LNCaP clone FGC (cell line): ENCODE measurements at places on chromosomes 11 and 22.

DNA sequence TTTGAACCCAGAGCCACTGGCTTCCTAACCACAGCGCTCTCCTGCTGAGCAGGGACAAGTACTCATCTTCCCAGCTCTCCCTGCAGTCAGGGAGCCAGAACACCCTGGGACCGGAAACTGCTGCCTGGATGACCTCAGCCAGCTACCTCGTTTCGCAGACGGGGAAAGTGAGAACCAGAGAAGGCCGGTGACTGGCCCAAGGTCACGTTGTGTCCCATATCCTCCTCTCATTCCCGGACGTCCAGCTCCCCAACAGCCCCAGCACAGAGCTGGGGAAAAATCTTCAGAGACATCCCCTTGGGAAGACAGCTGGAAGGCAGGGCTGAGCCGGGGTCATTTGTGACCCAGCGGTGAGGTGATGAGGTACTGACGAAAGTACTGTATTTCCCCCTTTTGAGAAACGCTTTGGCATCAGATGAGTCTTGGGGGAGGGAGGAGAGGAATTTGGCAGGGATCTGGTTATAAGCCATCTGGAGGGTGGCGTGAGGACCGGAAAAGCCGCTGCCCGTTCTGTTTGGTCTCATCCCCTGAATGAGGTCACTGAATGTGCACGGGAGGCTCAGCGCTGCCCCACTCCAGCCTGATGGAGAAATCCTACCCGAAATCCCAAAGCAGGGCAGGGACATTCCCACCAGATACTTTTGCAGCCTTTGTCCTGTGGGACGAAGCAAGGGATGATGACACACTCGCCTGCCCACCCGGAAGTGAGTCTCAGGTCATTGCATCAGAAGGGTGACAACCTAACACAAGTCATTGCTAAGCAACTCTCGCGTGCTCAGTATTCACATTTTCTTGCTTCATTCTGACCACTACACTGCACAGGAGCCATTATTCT is 41.1 kb downstream of the LIF start:
- no peak for DNase-seq

DNA sequence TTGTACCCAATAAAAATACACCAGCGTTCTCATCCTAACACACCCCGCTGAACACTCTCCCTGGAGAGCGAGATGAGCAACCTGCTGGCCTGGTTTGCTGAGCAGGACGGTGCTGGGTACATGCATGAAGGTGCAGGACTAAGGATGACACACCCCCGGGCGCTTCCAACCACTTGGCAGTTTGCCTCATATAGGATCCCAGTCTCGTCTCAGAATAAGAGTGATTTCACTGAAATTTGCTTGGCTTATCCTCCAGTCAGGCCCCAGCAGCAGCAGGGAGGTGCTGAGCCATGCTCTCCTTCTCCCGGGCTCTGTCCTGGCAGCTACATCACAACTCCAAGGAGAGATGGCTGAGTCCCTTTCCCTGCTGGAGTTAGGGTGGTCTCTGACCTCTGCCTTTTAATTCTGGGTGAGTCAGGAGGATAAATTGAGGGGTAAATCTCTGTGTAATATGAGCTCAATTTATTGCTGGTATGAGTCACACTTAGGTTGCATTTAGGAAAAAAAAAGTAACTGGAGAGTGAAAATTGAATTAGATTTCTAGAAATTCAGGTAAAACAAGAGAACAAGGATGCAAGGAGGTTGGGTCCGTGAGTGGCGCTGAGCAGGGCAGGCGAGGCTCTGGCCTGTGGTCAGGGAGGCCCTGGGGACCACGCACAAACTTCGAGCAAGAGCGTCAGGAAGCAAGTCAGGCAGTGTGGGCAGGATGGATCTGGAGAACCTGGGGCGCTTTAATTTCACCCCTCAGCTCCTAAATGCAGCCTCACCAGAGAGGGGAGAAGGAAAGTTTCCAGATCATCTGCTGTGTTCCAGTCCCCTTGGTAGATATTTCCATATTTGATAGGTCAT is 974.0 kb downstream of the TBC1D22A start:
- peak; percentile 64 for DNase-seq

DNA sequence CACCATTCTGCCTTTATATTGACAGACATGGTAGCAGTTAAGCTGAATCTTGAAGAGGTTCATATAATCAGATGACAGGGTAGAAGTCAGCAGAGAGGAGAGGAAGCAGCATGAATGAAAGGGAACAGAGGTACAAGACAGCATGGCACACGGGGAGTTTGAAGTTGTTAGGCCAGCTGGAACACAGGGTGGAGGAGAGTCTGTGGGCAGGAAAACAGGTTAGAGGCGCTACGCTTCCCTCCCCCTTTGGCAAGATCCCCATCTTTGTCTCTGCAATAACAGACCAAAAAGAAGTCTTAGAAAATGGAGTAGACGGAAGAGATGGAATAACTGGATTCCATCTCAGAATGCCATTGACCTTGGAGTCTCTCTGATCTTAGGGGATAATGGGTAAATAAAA is 20.0 kb upstream of the NDUFC2 start:
- DNase-seq = peak; percentile 63

GRCh38 chr22:41047801-41048211 is 44.6 kb upstream of the EP300 start:
- DNase-seq = no peak

DNA sequence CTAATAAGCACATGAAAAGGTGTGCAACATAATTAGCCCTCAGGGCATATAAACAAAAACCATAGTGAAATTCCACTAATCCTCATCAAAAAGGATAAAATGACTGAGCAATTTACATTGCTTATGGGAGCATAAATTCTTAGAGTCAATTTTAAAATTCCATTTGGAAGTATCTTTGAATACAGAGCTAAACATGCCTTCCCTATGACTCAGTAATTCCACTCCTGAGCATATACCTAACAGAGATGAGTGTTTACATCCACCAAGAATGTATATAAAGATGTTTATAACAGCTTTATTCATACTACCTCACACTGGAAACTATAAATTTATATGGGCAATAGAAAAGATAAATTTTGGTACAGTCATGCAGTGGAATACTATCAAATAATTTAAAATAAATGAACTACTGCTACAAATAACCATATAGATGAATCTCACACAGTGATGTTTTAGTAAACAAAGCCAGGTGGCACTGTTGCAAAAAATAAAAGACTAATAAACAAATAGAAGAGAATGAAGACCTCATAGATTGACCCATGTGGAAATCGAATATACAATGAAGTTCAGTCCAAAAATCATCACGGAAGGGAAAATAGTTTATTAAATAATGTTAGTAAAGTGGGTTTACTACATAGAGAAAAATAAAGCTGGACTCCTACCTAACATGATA is 8.2 kb upstream of the OR2D2 start:
- no peak for DNase-seq

GRCh38 chr11:44661311-44661717 is 65.4 kb upstream of the TSPAN18 start:
- no peak for DNase-seq

DNA sequence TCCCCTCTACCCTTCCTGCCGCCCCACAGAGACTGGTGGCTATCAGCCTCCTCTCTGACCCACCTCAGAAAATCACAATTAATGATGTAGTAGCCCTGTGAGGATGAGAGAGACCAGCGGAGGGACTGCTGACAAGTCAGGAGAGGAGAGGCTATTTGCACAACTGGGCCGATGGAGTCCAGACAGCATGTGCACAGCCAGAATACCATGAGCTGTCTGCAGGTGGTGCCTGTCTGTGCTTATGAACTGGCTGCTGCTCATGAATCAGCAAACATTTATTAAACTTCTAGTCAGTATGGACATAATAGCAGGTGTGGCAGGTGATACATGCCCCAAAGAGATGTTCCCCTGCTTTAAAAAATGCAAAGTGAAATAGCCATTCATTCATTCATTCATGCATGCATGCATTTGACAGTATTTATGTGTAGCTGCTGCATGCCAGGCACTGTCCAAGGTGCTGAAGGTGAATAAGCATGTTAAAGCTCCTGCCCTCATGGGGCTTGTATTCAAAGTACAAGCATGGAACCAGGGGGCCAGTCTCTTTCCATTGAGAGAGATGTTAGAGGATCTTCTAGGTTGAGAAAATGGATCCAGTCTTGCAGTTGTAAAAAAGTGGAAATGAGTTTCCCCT is 141.3 kb downstream of the GRIK4 start:
- no peak for DNase-seq

DNA sequence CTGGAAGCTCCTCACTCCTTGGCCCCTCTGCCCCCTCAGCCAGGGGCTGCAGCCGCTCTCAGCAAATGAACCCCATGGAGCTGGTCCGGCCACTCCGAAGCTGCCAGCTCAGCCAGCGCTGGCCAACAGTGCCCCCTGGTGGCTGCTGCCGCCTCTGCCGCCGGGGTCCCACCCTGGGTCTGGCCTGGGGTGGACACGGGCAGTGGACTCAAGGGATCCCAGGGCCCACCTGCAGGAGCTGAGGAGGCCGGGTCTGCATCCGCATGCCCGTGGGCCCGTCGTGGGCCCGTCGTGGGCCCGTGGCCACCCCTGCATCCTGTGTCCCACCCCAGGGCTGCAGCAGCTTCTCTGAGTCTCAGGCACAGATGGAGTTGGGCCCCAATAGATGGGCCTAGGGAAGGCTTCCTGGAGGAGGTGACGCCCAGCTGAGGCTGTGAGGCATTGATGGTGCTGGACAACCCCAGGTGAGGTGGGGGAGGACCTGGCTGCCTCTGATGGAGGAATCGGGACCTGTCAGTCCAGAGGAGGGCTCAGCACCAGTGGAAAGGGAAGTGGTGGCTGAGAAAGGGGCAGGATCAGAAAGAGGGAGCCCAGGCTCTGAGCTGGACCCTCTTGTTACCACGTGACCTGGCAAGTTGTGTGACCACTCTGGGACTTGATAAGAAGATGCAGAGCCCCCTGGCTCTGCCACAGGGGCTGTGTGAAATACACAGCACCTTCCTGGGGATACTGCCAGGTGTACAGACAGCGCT is 522.3 kb downstream of the BRD1 start:
- DNase-seq = no peak

- DNase-seq = no peak
Measured at GRCh38 chr22:22196018-22196533, 48.5 kb upstream of the VPREB1 start.

DNA sequence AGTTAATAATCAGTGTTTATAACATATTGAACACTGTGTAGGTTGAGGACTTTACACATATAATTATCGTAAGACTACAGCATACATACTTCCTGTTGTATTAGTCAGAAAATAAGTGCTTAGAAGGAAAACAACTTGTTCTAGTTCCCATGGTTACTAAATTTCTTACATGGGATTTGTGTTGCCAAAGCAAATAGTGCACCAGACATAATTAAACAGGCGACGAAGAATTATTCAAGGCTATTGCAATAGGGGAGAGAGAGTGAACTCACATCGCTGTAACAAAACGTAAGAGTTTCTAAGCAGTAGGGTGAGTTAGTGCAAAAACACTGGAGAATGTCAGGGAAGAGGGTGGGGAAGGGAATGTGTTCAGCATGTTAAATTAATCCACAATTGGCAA is 347.8 kb downstream of the CNTN5 start:
- no peak for DNase-seq

DNA sequence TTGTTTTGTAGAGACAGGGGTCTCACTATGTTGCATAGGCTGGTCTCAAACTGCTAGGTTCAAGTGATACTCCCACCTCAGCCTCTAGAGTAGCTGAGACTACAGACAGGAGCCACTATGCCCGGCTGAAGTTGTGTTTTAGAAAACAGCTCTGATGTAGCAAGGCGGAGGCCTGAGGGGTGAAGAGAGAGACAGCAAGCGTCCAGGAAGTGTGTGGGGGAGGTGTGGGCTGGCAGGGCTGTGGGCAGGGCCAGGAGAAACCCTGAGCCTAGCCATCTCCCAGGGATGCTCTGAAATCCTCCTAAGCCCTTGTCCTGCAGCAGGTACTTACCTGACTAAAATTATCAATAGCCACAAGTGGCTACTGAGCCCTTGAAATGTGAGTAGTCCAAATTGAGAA is 16.1 kb upstream of the RPS3 start:
- no peak for DNase-seq

- no peak for DNase-seq
Measured at GRCh38 chr11:69071956-69072355, 23.2 kb downstream of the TPCN2 start.

DNA sequence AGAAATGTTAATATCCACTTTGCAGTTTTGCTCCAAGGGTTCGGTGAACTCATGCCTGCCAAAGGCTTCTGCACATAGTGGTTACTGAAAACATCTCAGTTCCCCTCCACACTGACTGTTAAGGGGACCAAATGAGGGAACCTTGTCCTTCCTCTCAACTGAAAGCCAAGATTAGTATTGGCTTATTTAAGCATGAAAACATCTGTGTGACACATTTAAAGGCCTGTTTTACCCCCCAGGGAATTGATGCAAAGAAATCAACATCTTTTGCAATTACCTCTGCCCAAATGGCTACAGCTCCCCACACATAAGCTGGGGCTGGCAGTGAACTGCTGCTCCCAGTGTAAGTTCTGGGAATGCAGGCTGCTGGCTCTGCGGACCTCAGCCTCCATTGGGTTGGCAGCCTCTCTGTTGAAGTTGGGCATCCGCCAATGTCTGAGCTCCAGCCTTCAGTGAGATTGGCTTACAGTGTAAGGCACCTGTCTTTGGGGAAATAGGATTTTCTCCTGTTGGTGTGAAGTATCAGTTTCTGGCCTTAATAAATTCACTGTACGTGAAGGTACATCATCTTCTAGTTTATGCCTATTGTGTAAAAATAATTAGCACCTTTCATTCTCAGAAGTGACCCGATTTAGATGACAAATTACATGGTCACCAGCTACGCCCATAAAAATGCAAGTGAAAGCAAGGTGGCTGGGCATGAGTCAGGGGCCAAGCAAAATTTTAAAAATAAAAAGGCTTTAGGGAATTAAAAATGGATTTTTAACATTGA is 213.4 kb upstream of the SYN3 start:
- DNase-seq = peak; percentile 71

DNA sequence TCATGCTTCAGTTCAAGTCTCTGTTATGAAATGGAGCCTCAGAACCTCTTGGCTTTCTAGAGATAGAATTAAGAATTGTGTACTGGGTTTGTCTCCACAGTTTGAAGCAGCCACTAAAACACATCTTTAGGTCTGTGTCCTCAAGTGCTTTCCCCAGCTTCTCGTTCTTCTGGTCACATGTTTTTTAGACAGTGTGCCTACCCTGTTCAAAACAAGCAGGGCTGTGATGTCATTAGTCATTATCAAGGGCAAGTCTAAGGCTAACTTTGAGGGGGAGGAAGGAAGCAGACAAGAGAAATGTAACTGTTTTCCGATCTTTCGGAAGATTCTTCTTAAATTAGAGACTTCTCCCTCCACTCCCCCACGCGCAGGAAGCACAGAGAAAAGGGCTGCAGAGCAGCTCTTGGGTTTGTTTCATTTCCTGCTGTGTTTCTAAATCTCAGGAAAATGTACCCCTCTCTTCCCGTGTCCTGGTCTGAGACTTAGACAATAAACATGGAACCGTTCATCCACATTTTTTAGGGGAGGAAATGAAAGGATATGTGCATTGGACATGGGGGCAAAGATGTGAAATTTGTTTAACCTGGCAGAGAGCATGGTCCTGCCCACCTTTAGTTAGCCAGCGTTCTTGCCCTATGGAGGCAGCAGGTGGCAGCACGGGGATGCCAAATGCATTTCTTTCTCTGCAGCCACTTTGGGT is 3.1 kb downstream of the AKIP1 start:
- no peak for DNase-seq

GRCh38 chr22:35418088-35418487 is 18.1 kb downstream of the MCM5 start:
- no peak for DNase-seq

GRCh38 chr11:44140805-44141204 is 45.3 kb downstream of the EXT2 start:
- no peak for DNase-seq
